ENCODE measurements at places on chromosomes 2 and 18.
A peak's percentile ranks its signal among the peaks of the same experiment; 100 is the strongest.

- DNase-seq, result no peak
Observed at GRCh38 chr2:179051250-179051649, 1.3 kb upstream of the CCDC141 start.

GRCh38 chr18:9494778-9495331 is 19.5 kb downstream of the RALBP1 start:
- DNase-seq, result no peak

DNA sequence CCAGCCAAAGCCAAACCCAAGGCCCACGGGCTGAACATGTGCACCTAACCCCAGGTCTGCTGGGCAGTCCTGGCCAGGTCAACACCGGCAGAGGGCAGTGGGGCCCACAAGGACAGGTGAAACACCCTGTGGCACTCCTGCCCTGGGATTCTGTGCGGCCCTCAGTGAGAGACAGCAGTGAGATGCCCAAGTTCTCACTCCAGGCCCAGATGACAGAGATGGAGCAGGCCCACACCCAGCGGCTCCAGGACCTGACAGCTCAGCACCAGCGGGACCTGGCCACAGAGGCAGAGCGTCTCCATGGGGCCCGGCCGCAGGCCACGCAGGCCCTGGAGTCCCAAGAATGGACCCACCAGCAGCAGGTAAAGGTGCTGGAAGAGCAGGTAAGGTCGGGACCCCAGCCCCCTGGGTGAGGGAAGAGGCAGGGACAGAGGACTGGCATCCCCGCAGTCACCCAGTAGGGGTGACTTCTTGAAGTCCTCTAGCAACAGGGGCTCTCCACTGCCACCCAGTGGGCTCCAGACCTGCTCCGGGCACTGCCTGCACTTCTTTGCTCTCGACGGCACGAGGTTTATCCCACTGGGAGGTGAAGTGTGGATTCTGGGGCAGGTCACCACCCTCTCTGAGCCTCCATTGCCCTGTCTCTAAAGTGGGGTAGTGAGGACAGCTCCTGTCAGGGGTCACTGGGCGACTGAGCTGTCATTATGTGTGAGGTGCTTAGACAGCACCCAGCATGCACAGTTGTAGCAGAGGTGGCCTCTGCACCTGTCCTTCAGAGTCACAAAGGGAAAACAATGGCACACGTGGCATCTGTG is 8.8 kb upstream of the SNED1 start:
- peak; percentile 49 for DNase-seq

DNA sequence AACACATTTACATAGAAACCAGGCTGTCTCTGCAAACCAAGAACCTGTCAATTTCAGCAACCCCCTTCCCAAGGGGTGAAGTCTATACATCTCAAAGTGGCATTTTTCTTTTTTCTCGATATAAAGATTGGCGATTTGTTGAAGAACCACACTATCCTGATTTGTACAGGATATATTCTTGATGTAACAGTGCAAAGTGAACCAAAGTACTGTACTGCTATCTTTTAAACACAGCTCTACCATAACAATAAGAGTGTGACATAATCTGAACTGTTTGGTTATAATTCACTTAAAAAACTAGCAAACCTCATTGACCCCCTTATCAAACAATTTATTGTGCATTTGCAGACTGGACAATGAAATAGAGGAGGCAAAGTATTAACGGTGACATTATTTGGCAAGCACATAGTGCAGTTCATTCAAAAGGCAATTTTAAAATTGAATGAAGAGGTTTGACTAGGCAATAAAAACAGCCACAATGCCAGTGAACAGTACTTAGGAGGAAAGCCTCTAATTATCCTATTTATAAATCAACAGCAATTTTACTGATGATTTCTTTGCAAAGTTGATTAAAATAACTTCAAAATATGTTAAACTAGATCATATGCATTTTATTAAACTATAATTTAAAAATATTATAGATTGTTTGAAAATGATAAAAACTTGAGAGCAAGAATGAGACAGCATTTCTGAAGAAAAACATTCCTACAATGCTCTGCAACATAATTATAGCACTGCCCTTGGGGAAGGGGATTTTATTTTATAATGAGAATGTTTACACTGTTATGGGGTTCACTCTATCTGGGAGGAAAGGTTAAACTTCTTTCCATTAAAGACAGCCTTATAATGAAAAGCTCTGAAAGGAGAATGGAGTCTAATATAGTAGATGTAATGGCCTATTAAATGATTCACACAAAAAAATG is 440.9 kb downstream of the ZEB2 start:
- DNase-seq, result no peak

DNA sequence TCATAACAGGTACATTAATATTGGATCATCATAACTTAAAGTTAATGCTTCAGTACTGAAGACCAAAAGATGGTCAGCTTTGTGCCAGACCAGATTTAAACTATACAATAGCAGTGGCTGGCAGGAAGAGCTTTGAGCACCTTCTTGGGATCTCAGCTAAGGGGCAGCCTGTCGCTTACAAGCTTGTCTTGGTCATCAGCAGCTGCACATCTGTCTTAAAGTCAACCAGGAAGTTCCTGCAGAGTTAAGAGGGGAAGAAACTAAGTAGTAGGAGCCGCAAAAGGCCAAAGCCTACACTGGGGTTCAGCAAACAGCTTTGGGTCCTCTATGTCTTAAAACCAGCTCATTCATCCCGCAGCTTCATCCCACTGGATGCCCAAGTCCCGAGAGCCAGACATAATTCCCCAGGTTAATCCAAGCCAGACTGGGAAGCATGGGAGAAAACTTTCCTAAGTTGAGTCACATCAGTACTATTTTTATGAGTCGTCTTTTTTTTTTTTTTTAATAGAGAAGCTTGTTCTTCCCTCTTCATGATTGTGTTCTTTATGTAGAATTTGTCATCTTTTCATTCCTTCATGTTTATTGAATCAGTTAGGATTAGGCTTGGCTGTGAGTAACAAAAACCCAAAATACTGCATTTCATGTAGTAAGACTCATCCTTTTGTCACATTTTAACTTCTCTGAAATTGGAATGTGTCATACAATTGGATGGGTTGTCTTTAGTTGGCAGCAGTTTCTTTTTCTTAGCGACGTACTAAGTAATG is 59.3 kb downstream of the SERTAD2 start:
- no peak for DNase-seq

DNA sequence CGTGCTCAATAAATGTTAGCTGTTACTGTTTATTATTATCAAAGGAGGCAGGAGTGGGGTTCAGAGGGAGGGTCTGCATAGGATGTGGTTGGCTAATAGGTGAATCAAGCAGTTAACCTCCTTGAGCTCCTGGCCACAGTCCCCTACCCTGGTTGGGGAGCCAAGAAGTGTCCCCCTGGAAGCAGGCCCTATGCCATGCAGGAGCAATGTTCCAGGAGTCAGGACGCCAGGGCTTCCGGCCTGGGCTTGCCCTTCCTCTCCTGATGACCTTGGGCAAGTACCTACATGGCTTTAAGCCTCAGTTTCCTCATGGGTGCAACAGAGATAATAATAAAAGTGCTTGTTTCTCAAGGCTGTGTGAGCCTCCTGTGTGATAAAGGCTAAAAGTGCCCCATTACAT is 84.9 kb downstream of the DYSF start:
- no peak for DNase-seq

DNA sequence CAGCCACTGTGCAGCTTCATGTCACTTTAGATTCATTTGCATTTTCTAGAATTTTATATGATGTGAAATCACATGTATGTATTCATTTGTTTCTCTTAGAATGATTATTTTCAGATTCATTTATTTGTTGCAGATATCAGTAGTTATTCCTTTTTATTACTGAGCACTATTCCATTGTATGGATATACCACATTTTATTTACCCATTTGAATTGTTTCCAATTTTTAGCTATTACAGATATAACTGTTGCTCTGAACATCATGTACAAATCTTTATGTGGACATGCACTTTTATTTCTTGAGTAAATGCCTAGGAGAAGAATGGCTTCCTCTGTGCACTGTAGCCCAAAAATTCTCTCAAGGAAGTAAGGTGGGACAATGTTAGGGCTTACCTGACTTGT is 767.8 kb upstream of the FANCL start:
- no peak for DNase-seq

GRCh38 chr2:237350597-237350996 is 63.4 kb downstream of the COL6A3 start:
- DNase-seq, result no peak

- DNase-seq, result no peak
Observed at GRCh38 chr2:11234309-11234708, 79.0 kb downstream of the SLC66A3 start.

DNA sequence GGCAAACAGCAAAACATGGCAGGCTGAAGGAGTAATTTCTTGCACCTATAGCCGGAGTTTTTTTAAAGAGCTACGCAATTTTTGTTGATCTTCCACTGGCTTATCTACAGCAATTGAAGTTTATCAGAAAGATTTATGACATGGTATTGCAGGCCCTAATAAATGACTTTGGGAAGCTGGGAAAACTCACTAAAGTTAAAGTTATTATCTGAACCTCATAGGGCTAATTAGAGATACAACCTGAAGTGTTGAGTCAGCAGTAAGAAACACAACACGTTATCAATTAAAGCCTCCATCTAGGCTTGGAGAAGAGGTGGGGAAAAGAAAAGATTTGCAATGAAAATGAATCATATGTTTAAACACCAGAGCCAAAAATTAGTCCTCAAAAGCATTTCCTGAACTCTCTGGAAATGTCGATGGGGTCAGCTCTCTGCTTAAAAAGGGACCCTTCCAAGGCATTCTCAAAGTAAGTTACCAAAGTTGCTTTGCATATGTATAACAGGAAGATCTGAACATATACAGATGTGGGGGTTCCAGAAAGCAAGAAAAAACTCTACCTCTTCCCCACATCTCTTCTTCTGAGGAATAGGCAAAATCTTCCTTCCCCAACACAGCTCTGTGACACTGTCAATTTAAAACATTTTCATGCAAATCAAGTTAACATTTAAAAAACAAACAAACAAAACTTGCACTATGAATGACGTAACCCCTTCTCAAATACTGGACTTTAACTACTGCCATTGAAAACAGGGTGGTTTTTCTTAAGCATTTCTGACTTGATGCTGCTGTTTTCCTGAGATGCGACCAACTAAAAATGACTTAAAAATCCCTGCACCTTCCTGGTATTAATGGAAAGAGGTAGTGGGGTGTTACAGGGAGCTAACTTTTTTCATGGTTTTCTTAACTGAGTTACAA is 915.6 kb downstream of the NRXN1 start:
- no peak for DNase-seq

DNA sequence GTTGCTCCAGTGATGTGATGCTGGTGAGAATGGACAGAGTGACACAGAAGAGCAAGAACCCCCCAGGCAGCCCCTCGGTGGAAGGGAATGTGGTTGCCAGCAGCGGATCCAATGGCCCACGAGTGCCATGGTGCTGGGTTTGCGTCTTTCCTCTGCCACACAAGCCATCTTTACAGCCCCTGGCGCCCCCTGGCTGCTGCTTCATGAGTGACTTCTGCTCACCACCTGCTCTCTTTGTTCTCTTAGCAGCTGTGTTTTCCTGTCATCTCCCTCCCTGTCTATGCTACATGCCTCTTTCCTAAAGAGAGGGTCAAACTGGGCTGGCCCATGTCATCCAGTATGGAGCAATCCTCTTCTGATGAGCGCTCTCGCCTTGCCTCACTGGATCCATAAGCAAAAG is 300.0 kb upstream of the SMIM21 start:
- DNase-seq, result peak; percentile 34

DNA sequence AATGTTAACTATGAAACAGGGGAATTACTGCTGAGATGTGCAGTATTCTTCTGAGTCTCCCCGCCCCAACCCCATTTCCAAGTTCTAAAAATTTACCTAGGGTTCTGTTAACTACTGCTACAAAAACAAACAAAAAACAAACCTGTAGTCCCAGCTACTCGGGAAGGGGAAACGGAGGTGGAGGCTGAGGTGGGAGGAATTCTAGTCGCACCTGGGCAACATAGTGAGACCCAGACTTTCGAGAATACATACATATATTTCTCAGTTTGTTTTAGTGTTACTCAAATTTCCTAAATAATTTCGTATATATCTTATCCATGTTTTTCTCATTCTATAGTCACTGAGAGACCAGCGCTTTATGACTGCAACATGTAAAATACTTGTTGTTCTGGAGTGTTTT is 989 bp downstream of the STAM2 start:
- DNase-seq, result no peak

DNA sequence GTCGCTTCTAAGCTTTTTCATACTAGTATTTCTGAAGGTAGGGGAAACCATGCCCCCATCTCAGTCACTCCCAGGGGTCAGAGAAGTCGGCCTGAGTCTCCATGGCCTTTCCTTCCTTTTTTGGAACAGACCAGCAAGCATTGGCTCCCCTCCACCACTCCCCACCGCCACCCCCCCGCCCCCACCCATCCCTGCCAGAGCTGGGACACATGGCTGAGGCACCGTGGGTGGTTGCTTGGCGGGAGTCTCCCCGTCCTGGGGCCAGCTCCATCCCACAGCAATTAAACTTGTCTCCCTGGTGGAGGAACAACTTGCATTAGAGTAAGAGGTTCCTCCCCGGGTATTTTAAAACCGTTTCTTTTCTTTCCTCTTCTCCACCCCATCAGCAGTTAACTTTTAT is 100.8 kb upstream of the TFPI start:
- DNase-seq, result no peak

DNA sequence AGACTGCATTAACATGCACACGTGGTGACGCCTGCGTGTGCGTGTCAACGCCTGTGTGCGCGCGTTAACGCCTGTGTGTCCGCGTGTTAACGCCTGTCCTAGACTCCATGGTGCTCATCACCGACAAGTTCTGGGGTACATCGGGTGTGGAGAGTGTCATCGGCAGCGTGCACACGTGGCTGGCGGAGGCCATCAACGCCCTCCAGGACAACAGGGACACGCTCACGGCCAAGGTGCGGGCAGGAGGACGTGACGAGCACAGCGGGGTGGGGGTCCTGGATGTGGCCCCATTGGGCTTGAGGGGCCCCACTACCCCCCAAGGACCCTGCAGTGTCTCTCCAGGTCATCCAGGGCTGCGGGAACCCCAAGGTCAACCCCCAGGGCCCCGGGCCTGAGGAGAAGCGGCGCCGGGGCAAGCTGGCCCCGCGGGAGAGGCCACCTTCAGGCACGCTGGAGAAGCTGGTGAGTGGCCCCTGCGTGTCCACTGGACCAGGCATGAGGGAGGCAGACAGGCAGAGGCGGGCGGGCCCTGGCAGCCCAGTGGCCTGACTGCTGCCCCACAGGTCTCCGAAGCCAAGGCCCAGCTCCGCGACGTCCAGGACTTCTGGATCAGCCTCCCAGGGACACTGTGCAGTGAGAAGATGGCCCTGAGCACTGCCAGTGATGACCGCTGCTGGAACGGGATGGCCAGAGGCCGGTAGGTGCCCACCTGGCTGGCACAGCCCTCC is 29.2 kb downstream of the GPC1 start:
- DNase-seq, result no peak

- no peak for DNase-seq
Observed at GRCh38 chr2:56624181-56624580, 440.4 kb downstream of the CCDC85A start.
